Right cardiac atrium (tissue), 5 donors: ENCODE measurements at places on chromosomes 7 and 10. TPM values are rescaled to one million over a fixed set of nuclear protein-coding genes. Genes with fewer than 3 reads are reported as not detected.

GRCh38 chr10:114547514-114547913 is 110.6 kb downstream of the ABLIM1 start:
- no peak for DNase-seq

DNA sequence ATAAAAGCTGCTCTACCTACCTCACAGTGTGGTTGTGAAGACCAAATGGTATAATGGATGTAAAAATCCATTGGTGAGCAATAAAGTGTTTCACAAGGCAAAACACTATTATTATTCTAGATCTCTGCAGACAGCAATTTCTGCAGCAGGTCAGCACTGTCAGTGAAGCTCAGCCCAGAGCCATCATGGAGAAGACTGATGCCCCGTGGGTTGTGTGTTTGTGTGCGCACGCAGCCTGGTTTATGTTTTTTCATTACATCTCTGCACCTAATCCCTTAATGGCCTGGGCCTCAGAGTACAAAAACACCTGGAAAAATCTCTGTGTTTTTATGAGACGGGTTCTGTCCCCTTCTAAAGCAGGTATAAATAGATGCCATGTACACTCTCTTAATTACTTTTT is 64.2 kb downstream of the PARP12 start:
- no peak for DNase-seq

DNA sequence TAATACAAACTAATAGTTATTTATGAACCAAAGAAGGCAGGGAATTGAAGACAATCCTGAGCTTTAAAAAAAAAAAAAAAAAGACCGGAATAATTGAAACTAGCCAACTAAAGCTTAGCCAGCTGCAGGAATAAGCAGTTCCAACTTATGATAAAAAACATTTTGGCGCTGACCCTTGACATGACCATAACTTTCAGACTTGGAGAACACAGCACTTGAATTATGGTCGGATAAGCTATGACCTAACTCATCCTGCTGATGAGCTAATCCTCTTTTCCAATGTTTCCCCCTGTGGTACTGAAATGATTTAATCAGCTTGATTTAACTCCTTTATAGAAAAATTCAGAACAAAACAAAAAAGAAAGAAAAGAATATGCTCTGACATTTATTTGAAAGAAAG is 181.8 kb downstream of the DGKB start:
- DNase-seq: no peak

Gene CDHR1
- total RNA-seq: 3.2 TPM

Gene MDFIC
- total RNA-seq: 23.8 TPM

Gene TACR2
- total RNA-seq: 0.26 TPM

Gene TFR2
- 0.26 TPM for total RNA-seq
